ENCODE measurements at places on chromosomes 3 and 15.

DNA sequence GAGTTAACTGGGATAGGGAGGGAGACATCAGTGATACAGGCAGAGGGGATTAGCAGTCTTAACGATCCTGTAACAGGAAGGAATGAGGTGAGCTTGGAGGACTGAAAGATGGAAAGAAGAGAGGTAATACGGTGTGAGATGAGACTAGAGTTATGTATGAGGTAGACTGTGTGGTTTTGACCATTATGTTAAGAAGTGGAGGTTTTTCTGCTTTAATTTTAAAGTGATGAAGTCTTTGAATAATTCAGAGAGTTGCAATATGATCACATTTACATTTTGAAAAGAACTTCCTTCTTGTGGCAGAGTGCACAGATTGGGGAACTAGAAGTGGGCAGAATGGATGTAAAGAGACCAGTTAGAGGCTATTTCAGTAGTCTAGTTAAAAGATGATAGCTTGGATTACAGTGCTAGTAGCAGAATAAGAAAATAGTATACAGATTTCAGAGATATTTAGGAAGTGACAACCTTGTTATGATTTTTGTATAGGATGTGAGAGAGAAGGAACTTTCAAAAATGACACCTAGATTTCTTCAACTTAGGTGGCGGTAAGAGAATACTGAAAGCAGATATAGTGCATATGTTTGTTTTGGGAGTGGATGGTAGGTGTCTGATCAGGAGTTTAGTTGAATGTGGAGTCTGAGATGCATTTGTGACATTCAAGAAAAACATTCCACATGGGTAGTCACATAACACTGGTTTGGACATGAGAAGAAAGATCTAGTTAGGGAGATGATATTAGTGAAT, 40.5 kb downstream of the STT3B start:
- no peak for DNase-seq

- DNase-seq, result no peak
These were observed 242.6 kb upstream of the TOPAZ1 start for GRCh38 chr3:43998836-43999727.

GRCh38 chr15:40770147-40770721, 454 bp downstream of the C15orf62 start:
- DNase-seq, result no peak

GRCh38 chr3:32049916-32050315, 56.5 kb upstream of the GPD1L start:
- no peak for DNase-seq

DNA sequence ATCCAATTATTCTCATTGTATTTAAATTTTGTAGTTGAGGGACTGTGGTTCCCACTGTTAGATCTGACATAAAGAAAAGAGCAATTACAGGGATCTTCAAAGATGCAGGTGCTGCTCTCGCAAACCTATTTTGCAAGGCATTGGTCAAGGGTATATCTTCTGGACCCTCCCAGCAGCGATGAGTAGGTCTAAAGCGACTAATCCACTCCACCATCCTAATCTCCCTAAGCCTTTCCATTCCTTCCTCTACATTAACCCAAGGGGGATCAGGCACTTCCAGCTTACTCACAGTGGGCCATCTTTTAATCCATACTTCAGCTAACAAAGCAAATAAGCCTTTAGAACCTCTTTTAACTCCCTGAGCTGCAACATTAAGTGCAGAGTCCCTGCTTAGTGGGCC, 37.0 kb upstream of the CPOX start:
- DNase-seq, result no peak

GRCh38 chr15:75869446-75869845, 26.2 kb downstream of the UBE2Q2 start:
- no peak for DNase-seq

DNA sequence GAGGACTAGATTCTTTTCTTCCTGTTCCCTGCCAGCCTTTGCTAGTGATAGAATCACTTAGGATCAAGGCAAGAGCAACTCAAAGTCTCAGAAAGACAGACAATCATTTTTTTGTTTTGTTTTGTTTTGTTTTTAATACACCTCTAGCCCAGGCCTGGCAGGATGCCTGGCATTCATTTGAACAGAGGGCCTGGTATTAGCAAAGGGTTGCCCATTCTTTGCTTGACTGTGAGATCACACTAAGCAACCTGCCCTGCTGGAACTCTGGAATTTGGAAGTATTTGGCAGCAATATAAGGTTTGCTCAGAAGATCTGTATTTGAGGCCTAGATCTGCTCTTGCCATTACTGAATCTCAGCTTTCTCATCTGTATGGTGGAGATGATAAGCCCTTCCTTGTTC, 21.8 kb upstream of the ATP13A5 start:
- no peak for DNase-seq

DNA sequence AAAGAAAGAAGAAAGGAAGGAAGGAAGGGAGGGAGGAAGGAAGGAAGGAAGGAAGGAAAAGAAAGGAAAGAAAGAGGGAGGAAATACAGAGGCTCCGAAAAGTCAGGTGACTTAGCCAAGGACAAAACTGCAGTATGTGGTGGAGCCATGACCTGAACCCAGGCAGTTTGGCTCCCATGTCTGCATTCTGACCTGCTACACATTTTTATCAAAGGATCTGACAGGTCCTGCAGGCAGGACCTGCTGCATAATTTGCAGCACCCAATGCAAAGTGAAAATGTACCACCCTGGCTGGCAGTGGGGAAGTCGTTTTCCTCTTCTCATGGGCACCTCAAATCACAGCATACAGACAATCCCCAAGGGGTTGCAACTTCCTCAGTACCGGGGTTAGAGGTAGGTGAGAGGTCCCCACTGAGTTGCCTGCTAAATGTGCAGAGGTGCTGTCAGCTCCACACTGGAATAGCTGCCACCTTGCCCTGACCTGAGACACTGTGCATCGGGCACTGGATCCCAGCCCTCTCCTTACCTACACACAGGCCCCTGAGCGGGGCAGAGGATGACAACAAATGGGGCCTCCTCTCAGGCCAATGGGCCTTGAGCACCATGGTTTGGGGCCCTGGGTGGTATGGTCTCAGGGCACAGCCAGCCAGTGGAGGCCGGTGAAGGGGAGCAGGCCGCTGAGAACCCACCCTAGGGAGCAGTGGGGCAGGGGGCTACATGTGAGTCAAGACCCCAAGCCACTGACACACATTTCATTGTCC, 175.1 kb downstream of the SHQ1 start:
- DNase-seq, result no peak

DNA sequence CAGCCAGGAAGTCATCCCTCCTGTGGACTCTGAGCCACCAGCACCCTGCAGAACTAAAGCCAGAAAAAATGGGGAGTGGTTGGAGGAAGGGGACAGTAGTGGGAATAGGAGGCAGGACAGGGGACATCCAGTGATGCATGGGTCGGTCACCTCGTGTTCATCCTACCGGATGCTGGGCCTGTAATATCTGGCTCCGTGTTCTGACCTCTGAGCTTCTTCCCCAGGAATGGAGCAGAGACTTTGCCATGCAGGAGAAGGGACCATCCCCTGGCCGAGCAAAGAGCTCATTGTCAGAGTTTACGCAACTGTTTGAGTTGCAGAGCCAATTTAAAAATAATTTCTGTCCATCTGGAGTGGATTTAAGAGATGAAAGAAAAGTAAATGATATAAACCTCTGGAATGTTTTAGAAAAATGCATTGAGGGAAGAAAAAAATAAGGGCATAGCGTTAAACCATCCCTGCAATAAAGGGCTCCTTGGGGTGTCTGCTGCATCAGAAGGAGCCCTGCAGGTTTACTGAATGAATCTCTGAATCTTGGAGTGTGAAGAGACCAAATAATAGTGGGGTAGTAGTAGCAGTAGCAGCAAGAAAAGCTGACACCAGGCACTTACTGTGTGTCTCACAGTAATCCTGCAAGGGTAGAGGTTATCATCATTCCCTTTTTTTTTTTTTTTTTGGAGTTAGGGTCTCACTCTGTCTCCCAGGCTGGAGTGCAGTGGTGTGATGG, 70.9 kb downstream of the AAGAB start:
- no peak for DNase-seq

DNA sequence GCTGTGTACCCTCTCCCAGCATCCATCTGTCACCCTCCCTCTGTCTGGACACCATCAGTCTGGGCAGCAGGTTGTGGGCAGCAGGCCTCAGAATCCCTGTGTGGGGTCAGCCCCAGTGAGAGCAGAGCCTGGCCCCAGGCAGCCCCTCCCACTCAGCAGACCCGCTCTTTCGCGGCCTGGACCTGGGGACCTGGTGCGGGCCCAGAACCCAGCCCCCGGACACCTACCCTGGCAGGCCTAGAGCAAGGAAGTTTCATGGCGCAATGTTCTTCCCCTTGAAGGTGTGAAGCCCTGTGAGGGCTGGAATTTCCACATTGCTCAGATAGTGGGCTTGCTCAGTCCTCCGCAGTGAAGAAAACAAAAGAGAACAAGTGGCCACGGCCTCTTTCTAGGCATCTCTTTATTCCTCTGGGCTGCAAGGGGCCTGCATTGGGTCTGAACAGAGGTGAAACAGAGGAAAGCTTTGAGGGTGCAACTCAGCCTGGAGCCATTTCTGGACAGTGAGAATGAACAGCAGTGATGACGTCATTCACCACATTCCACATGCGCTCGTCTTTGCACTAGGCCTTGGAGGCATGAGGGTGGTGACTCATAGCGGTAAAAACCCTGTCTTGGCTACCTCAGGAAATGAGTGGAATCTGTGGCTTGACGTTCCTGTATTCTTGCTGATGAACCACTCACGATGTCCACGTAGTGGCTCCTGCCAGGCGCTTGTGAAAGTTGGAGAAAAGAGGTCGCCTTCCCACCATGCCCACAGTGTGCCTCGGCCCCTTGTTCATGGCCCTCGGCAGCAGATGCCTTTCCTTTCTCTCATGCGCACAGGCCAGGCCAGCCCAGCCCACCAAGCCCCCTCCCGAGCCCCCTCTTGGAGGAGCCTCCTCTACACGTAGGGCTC, 66.1 kb downstream of the SLC30A4 start:
- peak; percentile 45 for DNase-seq

GRCh38 chr15:80861731-80862170, 82.6 kb downstream of the CEMIP start:
- no peak for DNase-seq

GRCh38 chr3:107438671-107439070, 61.4 kb downstream of the CCDC54 start:
- DNase-seq, result no peak

GRCh38 chr3:149494759-149495580, 20.5 kb downstream of the TM4SF4 start:
- DNase-seq, result no peak

DNA sequence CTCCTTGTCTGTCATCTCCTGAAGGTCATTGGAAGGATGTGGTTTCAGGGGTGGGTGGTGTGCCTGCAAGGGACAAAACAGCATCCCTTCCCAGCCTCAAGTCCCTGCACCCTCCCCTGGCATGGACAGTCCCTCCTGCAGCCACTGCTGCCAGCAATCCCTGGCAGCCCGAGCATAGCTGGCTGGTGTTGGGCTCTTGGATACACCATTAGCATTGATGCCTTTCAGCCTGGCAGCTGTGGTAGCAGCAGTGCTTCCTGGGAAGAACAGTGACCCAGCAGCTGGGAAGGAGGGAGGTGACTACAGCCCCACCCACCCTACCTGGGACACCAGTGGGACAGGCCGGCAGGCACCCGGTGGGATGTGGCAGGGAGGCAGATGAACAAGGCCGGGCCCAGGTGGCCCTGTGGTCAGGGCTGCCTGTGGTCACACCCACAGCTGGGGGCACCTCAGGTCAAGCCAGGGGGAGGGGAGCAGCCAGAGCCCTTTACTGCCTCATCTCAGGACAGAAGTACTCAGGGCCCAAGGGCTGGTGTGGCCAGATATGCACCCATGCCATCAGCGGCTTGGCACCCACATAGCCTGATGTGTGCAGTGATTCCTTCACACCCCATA, 32.9 kb upstream of the TMEM115 start:
- DNase-seq, result no peak

DNA sequence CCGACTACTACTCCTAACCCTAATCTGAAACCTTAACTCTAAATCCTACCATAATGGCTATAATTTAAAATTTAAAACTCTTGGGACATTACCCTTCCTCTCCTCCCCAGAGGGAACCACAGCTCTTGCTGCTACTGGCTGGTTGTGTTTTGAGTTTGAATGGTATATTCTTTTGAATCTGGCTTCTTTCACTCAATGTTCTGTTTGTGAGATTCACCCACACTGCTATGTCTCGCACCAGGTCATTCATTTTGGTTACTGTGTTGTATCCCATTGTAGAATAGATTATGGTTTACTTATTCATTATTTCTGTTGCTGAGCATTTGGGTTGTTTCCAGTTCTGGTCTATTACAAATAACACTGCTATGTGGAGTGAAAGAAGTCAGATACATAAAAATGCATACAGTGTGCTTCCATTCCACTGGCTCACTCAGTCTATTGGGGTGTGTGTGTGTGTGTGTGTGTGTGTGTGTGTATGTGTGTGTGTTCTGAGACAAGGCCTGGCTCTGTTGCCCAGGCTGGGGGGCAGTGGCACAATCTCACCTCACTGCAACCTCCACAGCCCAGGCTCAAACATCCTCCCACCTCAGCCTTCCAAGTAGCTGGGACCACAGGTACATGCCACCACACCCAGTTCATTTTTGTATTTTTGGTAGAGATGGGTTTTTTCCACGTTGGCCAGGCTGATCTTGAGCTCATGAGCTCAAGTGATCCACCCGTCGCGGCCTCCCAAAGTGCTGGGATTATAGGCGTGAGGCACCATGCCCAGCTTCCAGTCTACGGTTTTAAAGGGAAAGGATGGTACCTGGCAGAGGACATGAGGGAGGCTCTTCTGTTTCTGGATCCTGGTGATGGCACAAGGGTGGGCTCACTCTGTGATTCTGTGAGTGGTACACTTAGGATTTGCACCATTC, 19.2 kb upstream of the SYNM start:
- no peak for DNase-seq

- DNase-seq, result no peak
These were observed 122.3 kb downstream of the FAM174B start for GRCh38 chr15:92533298-92533697.

- DNase-seq, result no peak
These were observed 981.2 kb downstream of the NSUN3 start for GRCh38 chr3:95044101-95044500.

DNA sequence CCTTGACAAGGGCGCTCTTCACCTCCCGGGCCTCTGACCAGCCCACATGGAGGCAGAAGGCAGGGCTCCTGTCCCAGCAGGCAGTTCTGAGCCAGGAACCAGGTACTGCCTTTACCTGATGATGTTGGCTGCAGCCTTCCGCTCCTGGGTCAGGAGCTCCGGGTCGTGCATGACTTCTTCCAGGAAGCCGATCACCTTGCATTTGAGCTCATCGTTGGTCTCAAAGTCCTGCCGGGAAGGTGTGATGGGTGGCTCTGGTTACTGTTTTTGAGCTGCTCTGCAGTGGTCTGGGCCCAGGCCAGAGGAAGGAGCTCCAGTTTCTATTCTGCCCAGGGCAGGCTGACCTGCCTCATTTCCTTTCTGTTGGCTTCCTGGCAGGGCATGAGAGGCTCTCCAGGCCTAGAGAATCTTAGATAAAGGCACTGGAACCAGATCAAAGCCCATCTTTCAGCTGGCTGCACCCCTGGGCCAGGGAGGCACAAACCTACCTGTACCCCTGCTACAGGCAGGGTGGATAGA, 53.2 kb upstream of the CTSH start:
- DNase-seq, result no peak

DNA sequence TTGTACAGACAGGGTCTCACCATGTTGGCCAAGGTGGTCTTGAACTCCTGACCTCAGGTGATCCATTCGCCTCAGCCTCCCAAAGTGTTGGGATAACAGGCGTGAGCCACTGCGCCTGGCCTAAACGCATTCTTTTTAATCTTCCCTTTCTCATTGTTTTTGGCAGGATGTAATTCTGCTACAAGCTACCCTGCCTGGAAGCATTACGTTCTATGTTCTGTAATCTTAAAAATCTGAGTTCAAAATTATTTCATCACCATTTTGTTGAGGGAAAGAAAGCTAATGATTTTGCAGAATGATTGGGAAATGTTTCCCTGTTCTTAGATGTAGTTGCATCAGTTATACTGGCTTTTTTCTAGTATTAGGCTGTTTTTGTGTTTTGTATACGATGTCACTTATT, 71.5 kb downstream of the RGMA start:
- no peak for DNase-seq

Measured in activated T-cell treated with anti-CD3 and anti-CD28 coated beads, Interleukin-2, amount 50 U/mL, for 1 hour (primary cell).